ENCODE measurements at places on chromosomes 1 and 21.

DNA sequence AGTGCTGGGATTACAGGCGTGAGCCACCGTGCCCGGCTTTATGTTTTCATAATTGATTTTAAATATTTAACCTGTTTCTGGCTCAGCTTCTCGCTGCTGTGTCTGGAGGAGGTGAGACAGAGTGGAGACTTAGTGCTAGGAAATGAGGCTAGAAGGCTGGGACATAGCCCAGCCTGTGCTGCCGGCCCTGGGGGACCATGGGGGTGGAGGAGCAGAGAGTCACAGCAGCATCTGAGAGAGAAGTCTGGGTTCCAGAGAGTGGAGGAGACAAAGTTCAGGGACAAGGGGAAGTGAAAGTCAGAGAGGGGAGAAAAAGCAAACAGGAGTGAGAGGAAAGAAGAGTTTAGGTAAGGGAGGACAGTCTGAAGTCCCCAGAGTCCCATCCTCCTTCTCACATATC, 71.9 kb downstream of the LHX9 start:
- DNase-seq = no peak

GRCh38 chr1:170661646-170662411, 2.1 kb upstream of the PRRX1 start:
- no peak for DNase-seq

GRCh38 chr1:89922911-89923310, 72.0 kb upstream of the ZNF326 start:
- DNase-seq = no peak

GRCh38 chr21:33037501-33037900, 11.8 kb downstream of the OLIG2 start:
- no peak for DNase-seq

DNA sequence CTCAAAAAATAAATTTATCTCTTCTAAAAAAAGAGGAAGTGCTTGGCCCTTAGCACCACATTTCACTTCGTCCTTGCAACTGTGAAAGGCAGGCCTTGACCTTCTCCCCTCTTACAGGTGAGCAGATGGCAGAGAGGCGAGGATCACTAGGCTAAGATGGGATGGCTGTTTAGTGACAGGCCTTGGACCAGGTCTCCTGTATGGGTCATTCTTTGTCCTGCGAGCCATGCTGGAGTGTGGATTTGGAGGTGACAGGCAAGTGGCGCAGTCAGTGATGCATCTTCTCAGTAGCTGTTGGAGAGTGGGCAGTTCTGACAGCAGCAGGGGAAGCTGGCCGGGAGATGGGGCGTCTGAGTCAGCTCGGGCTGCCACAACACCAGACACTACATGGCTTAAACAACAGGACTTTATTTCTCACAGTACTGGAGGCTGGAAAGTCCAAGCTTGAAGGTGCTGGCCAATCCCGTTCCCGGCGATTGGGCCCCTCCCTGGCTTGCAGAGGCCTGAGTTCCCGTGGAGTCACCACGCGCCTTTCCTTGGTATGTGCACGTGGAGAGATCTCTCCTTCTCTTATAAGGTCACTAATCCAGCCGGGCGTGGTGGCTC, 16.5 kb downstream of the SLC27A3 start:
- DNase-seq = peak; percentile 50
